ENCODE measurements at places on chromosomes 7 and 10.

GRCh38 chr7:44561962-44562621 is 11.6 kb downstream of the DDX56 start:
- DNase-seq, result no peak

DNA sequence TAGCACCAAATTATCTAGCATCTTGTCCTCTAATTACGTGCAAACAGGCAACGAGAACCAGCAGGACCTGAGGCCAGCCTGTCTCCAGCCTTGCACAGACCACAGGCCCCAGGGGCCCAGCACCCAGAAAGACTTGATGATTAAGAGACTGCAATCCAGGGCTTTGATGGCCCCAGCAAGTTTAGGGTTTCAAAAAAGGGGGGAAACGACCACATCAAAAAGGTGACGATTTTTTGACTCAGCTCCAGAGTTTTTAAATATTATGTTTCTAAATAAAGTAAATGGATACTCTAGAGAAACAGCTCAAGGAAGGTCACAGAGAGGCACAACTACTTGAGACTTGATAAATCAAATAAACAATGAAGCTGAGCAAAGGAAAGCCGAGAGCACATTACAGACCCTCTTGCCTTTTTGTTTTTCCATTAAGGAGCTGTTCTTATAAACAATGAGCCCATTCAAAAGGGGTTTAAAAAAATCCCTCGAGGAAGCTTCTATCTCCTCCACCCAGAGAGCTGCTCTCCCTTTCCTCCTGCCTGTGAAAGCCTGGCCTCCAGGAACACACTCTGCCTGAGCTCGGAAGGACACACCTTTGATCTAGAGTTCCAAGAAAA is 44.1 kb downstream of the GLI3 start:
- DNase-seq, result no peak

- no peak for DNase-seq
These were observed 1.8 kb upstream of the MICALL2 start for GRCh38 chr7:1460821-1461645.

DNA sequence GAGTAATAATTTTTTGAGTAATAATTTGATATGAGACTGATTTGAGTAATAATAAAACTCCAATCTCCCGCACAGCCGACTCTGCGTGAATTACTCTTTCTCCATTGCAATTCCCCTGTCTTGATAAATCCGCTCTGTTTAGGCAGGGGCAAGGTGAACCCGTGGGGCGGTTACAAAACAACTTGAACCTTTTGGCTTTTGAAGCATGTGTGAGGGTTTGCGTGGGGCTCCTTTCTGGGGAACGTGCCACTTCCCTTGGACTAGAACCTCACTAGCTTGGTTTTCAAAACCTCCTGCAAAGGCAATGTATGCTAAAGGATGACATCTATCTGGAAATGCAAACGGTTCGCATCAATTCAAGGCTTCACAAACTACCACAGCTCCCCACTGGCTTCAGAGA is 1.5 kb downstream of the CRPPA start:
- DNase-seq, result no peak

GRCh38 chr7:48366096-48366495 is 194.8 kb downstream of the ABCA13 start:
- no peak for DNase-seq

GRCh38 chr10:29948881-29949355 is 110.5 kb downstream of the JCAD start:
- DNase-seq, result no peak

DNA sequence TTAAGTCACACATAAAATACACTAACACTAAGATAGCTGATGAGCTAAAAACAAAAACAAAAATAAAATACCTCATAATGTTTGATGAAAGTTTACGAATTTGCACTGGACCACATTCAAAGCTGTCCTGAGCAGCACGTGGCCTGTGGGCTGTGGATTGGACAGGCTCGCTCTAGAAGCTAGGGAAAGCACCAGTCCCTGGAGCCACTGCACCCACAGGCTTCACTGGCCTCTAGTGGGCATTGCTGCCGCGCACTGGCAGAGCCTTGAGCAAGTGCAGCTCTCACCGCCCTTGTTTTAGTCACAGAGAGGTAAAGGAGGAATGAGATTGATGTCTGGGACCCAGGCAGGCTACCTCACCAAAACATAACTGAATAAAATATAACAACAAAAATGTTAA is 67.6 kb downstream of the PAX2 start:
- peak; percentile 30 for DNase-seq

DNA sequence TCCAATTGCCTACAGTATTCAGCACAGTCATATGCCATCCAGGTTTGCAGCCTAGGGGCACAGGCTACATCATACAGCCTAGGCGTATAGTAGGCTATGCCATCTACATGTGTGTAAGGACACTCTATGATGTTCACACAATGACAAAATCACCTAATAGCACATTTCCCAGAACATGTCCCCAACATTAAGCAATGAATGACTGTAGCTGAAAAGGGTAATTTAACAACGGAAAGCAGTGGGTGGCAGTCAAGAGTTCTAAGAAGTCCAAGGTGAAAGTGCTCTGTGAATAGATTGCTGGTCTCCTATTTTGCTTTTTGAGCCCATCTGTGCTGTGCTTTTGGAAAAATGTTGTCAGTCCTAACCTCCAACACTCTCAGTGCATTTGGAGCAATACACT is 162.6 kb downstream of the KLF6 start:
- no peak for DNase-seq

DNA sequence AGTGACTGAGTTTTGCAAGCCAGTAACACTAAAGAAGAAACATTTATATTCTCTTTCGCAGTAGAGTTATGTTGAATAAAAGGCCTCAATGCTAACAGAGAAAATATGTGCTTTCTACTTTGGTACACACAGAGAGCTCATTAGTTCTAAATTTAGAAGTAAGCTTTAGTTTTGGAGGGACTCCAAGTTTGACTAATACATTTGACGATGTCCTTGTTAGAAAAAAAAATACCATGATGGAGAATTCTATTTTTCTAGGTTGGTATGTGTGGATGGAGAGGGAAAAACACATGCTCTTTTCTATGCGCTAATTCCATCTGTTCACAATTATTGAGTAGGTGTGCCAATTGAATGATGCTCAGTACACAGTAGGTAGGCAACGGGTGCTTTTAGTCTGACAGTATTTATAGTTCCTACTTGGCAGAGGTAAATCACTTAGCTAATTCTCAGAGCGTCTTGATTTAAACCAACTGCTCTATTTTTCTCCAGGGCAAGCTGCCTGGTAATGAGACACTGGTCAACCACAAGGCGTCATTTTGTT is 327.2 kb upstream of the AKR1E2 start:
- DNase-seq, result no peak

DNA sequence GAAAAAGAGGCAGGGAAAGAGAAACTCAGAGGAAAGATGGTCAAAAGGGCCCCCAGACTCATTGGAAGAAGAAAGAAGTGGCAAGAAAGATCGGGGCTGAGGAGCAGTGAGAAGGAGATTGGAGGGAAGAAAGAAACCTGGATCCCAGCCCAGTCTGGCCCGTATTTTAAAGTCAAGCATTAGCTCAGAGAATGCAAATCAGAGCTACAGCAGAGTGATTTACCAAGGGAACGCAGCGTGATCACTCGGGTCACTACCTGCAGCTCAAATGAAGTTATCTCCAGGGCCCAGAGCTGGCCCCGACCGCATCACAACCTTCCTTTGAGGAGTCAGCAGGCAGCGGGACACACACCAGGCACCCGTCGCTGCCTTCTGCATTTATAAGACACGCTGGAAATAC is 72.8 kb downstream of the CARD11 start:
- DNase-seq, result no peak

- DNase-seq, result no peak
These were observed 81.4 kb upstream of the LRGUK start for GRCh38 chr7:134045716-134046115.

GRCh38 chr10:95236068-95236903 is 42.2 kb downstream of the ACSM6 start:
- no peak for DNase-seq

GRCh38 chr7:33722383-33723101 is 182.8 kb upstream of the BMPER start:
- DNase-seq, result peak; percentile 76

All from WERI-Rb-1 (cell line).